Femur (tissue), 1 donor: ENCODE measurements at places on chromosomes 13 and 19.

DNA sequence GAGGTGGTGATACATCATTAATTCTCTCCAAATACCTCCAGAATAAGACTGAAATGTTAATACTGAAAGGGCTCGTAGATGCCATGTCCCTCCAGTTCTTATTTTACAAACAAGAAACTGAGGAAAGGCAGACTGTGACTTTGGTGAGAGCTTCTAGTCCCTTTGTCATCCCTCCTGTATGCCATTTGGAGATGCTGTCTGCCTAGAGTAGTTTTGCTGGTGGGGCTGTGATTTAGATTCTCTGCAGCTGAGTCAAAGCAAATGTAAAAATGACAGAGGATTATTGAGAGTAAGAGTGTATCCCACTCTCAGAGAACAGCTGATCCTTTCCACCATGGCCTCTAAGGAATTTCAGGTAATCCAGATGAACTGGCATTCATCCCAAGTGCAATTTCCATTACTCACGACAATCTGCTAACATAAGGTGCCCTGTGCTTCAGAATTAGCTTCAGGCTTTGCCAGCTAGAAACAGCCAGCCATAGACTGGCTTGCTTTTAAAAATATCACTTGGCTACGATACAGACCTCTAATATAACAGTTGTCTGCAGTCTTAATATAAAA is 16.8 kb downstream of the PABPC3 start:
- no peak for DNase-seq

GRCh38 chr13:82758044-82758443 is 1124.2 kb downstream of the SLITRK1 start:
- DNase-seq: no peak

DNA sequence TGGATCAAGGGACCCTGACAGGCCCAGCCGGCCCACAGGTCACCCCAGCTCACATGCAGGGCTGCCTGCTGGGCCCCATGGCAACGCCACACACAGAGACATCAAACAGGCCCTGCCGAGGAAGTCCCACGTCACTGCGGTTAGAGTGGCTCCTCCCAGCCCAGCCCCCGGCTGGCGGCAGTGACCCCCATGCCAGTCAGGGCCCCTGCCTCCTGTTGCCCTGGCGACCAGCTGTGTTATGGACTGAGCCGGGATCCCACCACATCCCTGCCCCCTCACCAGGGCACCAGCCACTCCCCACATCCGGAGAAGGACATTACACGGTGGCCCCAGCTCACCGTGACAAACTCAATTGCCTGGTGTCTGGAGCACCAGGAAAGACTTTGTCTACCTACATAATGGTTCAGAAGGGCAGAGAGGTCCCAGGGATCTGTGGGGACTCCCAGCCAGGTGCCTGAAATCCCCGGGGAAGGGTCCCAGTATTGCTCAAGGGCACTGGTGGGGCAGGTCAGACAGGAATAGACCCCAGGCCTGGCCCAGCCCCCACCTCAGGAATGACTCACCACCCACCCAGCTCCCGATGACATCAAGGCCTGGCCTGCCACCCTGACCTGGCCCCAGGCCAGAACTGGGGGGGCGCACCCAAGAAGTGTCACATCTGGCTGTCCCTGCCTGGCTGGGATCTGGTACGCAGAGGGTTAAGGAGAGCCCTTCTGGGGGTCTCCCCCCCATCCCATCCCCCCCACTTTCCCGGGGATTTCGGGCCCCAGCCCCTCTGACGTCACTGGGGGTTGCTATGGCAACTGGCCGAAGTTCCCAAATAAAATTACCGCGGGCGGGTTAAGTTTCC is 30.2 kb upstream of the NANOS3 start:
- peak; percentile 96 for DNase-seq

DNA sequence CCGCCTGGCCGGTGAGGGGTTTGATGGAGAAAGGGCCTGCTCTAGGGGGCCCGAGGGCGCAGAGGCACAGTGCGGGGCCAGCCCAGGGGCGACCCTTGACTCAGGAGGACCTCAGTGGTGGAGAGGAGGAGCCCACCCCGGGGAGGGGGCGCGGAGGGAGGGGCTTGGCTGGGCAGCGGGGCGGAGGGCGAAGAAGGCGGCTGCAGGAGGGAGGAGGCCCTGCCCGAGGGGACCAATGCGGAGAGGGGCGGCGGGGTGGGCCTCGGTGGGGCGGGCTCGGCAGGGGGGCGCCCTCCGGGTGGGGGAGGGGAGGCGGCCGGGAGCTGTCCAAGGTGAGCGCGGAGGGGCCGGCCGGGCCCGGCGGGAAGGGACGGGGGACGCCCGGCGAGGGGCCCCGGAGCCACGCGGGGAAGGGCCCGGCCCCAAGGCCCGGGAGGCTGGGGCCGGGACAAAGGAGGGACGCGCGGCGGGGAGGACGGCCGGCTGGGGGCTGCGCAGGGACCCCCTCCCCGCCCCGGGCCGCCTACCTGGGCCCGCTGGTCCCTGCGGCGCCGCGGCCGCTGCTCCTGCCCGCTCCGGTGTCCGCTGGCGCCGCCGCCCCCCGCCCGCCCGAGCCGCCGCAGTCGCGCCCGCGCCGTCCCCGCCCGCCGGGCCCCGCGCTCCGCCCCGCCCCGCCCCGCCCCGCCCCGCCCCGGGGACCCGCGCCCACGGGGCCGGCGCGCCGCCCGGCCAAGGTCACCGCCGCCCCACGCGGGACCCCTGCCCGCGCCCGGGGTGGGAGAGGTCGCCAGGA is at the start of gene DIRAS1:
Gene DIRAS1, minus strand, starts transcription at position 596 of the 793 bp plus-strand sequence. CDS start 3,566 bp downstream, outside the sequence.
- DNase-seq: no peak

GRCh38 chr13:40161351-40161810 is 505.1 kb downstream of the FOXO1 start:
- no peak for DNase-seq

DNA sequence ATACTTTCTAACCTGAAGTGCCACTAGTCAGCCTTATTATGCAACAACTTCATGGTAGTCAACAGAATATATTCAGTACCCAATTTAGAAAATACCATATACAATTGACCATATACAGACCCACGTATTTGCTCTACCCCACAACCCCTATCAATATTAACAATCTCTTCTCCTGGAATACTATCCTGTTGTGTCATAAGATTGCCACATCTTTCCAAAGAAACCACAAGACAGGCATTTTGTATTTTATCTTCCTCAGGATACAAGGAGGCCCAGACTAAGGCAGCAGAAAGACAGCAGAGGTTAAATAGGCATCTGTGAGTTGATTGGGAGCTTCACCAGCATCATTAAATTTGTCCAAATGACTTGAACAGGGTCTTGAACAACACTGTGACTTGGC is 4.5 kb downstream of the SPART start:
- no peak for DNase-seq

DNA sequence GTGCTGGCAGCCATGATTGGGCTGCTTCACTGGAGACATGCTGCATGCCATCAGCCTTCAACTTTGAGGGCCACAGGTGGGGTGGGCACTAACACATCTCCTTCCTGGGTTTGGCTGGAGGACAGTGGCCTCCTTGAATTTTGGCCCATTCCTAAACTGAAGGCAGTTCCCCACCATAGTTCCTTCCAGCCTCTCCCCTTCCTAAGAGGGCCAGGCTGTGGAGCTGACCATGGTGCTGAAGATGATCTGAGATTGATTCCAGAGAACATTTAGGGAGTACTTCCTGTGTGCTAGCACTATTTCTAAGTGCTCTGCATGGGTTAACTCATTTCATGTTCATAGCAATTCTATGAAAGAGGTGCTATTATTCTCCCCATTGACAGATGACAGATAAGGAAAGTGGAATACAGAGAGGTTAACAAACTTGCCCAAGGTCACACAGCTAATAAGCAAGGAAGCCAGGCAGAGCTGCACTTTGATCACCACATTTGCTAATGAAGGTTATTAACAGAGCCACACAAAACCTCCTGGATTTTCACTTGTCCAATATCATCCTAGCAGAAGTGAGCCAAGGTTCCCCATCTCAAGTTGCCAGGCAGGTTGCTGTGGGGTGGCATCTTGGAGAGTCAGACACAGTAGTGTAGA is 175.3 kb downstream of the ZIC5 start:
- peak; percentile 50 for DNase-seq

DNA sequence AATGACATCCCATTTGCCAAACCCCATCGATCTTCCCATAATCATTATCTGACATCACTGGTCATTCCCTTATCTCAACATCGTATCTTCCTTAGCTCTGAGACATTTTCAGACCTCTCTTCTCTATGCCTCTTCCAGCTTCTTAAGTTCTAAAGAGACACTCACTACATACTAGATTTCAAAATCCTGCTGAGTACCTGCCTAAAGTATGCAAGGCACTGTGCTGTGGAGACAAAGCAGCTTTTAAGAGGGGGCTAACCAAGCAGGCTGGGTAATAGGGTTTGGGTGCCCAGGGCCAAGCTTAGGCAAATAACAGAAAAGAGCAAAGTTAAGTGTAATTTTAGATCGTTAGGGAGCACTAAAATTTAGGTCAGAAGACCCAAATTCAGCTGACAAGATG is 3.4 kb upstream of the POMP start:
- DNase-seq: no peak

DNA sequence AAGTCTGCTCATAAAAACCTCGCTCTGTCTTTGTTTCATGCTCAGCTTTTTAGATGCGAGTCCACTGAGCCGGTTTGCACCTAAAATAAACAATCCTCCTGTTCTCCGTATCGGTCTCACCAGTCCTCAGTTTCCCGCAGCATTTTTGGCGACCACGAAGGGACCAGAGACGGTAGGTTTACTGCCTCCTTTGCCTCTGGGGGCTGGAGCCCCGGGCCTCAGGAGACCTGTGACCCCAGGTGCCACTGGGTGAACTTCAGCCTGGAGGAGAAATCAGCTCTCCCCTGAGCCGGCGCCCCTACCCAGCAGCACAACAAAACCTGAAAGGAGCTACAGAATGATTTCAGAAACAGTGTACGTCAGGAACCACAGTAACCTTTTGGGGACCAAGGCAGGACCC is 8.1 kb downstream of the SIGLEC11 start:
- no peak for DNase-seq

DNA sequence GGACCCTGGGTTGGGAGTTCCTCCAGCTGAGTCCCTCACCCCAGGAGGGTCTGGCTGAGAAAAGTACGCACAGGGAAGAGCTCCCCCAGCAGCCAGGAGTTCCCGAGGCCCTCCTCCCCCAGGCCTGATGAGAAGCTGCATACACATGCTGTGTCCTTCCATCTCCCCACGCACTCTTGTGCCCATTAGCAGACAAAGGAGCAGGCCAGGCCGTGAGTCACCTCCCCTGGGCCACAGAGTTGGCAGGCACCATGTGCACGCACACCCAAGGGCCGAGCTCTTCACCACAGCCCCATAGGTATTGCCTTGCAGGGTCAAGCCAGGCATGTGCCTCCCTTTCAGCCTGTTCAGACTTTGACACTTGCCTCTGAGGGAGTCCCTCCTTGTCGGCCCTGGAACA is 17.5 kb downstream of the MAU2 start:
- DNase-seq: no peak

DNA sequence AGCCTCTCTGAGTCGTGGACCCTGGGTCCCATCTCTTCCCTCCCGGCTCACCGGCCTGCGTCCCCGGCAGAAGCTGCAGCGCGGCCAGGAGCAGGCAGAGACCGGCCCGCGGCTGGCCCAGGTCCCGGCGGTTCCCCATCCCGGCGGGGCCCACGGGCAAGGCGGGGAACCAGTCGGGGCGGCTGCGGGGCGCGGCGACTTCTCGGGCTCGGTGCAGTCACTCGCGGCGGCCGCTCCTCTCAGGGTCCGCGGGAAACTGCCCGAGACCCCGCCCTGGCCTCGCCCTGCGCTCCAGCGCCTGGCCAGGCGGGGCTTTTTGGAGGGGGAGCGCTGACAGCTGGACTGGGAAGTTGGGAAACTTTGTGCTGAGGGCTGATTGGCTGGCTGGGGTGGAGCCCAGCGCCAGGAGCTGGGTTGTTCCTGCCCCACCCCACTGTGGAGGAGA is at the start of gene COL5A3:
Gene COL5A3, minus strand, starts transcription at position 258 of the 445 bp plus-strand sequence. Its CDS starts 119 bp downstream, at position 139.
- DNase-seq: peak; percentile 80

DNA sequence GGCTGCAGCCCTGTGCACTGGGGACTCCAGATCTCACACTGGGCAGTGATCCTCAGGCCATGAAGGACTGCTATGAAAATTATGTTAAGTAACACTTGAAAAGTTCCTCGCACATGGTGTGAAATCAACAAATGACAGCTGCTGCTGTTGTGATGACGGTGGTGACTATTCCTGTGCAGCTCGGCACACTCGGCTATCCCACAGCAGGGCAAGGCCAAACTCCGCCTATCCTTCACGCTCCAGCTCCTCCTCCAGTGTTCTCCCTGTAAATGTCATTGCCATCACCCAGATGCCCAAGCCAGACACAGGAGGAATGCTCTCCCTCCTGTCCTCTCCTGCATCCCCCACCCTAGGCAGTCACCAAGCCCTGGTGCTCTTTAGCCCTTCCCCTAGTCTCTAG is 31.3 kb downstream of the GRIK5 start:
- DNase-seq: peak; percentile 30

GRCh38 chr19:29724102-29724641 is 9.1 kb upstream of the C19orf12 start:
- no peak for DNase-seq

GRCh38 chr13:48175185-48175584 is 57.8 kb upstream of the ITM2B start:
- no peak for DNase-seq

DNA sequence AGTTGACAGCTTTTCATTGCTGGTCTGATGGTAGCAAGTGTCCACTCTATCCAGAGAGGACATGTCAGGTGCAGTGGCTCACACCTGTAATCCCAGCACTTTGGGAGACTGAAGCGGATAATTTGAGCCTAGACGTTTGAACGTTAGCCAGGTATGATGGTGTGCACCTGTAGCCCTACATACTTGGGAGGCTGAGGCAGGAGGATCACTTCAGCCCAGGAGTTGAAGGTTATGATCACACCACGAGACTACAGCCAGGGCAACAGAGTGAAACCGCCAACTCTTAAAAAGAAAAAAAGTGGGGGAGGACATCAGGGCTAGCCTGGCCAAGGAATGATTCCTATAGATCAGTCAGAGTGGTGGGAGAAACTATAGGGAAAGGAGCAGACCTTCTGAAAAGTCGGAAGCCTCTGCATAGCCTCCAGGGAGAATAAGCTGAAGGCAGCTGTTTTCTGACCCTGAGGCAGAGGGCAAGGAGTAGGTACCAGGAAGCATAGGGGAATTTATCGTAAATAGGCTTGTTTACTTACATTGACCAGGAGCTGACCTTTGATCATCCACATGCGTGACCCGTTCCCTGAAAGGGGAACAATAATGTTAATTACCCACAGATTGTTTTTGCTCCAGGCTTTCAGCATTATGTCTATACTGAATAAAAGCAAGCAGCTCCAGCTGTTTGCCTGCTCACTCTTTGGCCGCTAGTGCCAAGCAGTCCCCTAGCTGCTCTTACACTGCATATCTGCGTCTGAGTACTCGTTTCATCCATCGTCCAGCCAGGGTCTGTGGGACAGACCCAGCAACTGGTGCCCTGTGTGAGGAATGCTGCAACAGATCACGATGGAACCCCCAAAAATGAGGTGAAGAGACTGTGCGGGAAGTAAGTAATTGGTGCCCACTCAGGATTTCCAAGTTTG is 161.6 kb downstream of the RNF17 start:
- DNase-seq: no peak

GRCh38 chr19:12035220-12036172 is at the start of gene ZNF433:
ZNF433 (minus strand) TSS chr19:12035679; CDS start chr19:12035539, 140 bp downstream.
- peak; percentile 95 for DNase-seq

- no peak for DNase-seq
Observed at GRCh38 chr13:45474584-45475454, 10.1 kb downstream of the COG3 start.
